ENCODE measurements at places on chromosomes 1 and 21.

- no peak for DNase-seq
Measured at GRCh38 chr1:225694151-225694603, 41.3 kb upstream of the ENAH start.

GRCh38 chr21:32140604-32141317, 138.1 kb downstream of the MIS18A start:
- DNase-seq = no peak

DNA sequence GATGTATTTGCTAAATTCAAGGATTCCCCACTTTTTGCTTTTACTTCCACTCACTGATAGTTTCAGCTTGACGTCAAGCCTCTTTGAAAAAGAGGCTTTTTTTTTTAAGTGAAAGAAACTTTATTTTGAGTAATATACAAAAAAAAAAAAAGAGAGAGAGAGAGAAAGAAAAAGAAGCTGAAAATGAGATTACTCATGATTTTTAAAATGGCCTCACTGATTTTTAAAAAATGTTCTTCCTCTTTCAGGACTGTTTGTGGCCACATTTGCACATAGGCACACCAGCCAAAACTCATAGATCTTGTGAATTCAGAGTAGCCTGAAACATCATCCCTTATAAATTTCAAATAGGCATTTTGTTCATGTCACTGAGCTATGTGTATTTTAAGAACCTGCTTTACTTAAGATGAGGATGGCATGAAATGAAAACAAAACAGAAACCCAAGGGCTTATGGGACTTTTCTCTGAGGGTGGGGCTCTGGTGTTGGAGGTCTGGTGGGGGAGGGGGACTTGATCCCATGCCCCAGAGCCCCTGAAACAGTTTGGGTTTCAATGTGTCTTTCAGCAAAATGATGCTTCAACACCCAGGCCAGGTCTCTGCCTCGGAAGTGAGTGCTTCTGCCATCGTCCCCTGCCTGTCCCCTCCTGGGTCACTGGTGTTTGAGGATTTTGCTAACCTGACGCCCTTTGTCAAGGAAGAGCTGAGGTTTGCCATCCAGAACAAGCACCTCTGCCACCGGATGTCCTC, 6.1 kb downstream of the ATF3 start:
- no peak for DNase-seq

GRCh38 chr1:223828162-223828848, 17.4 kb downstream of the TP53BP2 start:
- no peak for DNase-seq

DNA sequence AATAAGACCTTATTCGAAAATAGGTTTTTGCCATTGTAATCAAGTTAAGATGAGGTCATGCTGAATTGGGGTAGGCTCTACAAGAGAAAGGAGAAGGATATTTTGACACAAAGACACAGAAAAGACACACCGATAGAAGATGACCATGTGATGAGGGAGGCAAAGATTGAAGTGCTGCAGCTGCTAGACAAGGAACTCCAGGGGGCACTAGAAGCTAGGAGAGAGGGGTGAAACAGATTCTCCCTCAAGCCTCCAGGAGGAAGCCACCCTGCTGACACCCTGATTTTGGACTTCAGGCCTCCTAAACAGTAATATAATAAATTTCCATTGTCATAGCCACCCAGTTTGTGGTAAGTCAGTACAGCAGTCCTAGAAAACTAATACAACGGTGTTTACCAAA, 506.8 kb upstream of the CAMK1G start:
- no peak for DNase-seq

GRCh38 chr1:203992440-203992839, 80.5 kb upstream of the SOX13 start:
- no peak for DNase-seq

DNA sequence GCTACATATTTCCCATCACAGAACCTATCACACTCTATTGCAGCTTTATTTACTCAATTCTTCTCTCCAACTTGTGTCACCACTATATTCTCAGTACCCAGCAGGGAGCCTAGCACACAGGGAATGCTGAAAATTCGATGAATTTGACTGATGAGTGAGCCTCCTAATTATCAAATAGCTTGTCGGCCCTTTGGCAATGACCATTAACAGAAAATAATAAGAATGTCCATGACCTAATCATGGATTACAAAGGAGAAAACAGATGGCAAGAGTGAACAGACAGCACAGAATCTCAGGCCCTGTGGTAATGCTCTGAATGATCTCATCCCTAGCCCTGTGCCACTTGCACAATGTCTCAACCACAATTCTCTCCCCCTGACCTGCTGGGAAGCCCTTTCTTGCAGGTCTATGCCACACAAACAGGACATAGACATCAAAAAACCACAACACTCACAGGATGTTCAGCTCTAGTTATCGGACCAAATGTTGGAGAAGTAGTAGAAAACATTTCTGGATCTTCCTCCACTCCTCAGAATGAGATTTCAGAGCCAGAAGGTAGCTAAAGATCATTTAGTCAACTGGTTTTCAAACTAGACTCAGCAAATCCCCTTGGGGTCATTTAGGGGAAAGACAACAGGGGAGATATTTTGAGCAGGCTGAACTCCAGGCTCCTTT, 68.4 kb downstream of the LUZP1 start:
- DNase-seq = peak; percentile 53

DNA sequence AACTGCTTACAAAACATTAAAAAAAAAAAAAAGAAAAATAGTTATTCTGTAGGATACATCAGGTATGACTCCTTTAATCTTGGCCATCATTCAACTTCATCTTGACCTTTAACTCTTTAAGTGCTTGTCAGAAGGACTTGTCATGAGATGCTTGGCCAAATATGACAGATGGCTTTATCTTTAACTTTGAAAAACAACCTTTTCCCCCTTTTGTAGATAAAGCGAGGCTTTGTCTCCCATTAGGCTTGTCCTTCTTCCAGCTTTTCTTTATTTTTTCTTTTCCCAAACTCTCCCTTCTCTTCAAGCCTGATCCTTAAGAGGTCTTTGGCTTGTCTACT, 2.3 kb downstream of the SRSF10 start:
- no peak for DNase-seq

GRCh38 chr1:204188959-204189639, 7.2 kb downstream of the KISS1 start:
- no peak for DNase-seq

DNA sequence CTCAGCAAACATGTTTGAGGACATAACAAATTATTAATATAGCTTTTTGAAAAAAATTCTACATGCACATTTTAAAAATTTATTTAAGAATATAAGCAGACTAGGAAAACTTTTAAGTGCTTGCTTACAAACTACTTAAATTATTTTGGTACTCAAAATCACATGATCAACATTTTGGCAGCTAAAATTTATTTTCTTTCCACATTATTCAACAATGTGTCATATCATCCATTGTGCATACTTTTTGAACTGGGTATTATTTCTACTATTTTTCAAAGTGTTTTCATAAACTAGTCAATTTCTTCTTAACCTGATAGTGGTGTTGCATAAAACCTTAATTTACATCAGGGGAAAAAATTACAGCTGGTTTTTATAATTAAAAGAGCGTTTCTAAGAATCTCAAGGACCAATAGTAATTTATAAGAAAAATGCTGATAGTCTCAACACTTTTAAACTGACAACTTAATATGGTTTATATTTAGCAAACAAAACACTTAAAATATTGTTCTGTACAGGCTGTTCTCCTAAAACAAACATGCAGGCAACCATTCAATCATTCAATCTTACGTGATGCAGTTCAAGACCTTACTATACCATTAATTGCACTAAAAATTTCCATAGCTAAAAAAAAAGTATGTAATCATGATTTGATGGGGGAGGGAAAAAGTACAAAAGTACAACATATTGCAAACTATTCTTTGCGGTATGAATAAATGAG, 105.0 kb downstream of the GPATCH2 start:
- no peak for DNase-seq

GRCh38 chr1:10909697-10910680, 102.5 kb upstream of the TARDBP start:
- peak; percentile 64 for DNase-seq

GRCh38 chr1:228513236-228513900, 26.2 kb downstream of the RNF187 start:
- no peak for DNase-seq

GRCh38 chr1:50995651-50996050, 25.6 kb downstream of the CDKN2C start:
- DNase-seq = no peak

DNA sequence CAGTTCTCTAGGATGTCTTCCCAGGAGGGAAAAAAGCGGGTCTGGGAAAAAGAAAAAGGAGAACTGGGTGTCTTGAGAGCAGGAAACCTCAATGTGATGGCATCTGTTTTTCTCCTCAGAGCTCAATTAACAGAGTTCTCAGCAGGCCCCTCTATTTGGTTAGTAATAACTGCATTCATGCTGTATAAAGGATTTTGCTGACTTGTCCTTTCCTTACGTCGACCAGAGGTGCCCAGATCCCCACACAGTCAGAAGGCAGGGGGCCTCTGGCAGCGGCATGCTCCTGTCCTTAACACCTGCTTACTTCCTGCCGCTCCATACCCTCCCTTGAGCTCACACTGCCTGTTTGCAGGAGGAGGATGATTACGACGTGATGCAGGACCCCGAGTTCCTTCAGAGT, 12.3 kb downstream of the PSMD4 start:
- no peak for DNase-seq

- no peak for DNase-seq
Measured at GRCh38 chr1:27773826-27774445, 917 bp downstream of the STX12 start.

- DNase-seq = no peak
Measured at GRCh38 chr1:177301425-177302124, 130.8 kb downstream of the BRINP2 start.

Measured in CD4-positive, alpha-beta T cell treated with Interferon gamma for 1 hour (primary cell).